ENCODE measurements at places on chromosomes 12 and 14.

- DNase-seq, result peak; percentile 26
Measured at GRCh38 chr12:116404913-116405611, 127.6 kb upstream of the MED13L start.

DNA sequence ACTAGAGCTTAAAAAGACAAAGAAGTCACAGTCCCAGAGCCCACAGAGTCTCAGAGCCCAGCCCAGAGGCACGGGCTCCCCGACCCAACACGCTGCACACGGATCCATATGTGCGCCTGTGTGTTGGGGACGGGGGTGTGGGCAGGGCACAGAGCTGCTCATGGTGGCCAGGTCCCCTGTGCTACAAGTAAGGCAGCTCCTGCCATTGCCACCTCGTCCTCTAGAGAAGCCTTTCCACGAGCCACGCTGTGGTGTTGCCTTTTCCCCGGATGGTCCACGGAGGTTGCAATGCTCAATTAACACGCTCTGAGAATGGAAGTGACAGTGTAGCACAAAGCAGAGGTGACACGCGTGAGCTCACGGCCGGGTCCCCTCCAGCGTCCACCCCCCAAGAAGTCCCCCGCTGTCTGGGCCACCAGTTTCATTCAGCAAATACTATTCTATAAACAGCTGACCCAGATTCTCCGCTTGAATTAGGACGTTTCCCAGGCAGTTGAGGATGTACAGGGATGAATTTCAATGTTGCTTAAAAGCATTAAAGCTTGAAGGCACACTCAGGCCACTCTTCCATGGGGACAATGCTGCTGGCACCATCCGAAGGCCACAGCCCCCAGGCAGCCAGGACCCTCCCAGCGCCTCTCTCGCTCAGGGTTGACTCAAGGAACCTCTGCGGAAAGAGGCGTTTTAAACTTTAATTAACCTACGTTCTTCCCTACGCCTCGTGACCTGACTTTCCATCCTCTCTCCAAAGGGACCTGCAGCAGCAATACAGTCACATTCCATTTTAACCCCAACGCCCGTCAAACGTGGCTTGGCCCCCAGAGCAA lies 22.7 kb upstream of the EIF5 start:
- no peak for DNase-seq

DNA sequence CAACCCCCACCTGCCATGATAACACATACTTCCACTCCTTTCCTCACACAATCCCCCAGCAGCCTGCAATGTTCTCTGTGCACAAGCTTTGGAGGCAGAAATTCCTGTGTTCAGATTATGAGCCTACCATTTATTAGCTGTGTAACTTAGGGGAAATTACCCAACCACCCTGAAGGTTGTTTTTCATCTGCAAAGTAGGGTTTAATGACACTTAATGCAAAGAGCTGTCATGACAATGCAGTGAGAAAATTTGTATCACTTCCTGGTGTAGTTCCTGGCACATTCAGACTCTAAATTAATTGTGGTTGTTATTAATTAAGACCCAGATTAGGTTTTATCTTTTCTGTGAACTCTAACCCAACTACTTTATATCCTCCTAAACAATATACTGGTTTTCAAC lies 122.4 kb upstream of the DYRK2 start:
- no peak for DNase-seq

- peak; percentile 29 for DNase-seq
Measured at GRCh38 chr14:53927171-53927570, 29.5 kb downstream of the BMP4 start.

DNA sequence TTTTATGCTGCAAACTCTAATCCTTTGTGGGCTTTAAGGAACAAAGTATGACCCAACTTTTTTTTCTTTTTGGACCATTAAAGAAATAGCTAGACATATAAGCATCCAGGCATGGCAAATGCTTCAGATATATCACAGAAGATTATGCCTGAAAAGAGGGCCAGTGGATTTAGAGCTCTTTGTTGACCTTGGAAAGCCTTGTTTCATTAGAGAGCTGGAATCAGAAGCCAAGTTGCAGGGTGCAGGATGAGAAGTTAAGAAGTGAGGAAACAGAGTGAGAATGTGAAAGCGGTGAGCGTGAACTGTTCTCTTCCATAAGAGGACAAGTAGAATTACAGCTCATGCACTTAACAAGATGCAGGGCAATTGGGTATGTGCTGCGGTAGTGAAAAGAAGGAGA lies 373.7 kb downstream of the SYT1 start:
- DNase-seq, result no peak

DNA sequence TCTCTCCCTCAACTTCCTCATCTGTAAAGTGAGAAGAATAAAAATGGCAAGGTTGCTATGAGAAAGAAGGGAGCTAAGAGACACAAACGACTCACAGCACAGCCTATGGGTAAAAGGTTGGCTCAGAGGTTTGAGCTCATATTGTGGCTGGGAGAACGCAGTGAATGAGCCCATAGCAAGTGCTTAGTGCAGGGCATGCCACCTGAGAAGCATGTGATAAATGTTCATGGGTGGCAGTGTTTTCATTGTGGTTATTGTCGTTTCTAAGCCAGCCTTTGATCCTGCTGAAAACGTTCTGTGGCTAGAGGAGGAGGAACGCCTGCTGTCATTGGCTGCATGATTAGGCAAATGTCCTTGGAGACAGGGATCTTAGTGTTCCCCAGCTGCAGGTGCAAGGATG lies 150.4 kb downstream of the KSR2 start:
- no peak for DNase-seq

DNA sequence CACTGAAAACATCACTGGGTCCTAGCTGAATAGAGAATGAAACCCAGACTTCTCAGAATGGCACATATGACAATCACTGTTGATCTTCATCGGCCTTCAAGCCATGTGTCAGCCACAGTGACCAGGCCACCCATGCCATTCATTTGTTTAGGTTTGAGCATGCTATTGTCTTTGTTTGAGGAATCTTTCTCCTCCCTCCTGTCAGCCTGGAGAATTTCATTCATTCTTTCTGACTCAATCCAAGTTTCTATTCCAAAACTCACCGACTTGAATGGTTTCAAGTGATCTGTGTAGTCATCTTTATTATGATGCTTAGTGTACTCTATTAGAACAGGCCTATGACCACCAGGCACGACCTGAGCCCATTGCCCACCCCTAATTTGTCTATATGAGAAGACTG lies 106.3 kb downstream of the ETNK1 start:
- no peak for DNase-seq

DNA sequence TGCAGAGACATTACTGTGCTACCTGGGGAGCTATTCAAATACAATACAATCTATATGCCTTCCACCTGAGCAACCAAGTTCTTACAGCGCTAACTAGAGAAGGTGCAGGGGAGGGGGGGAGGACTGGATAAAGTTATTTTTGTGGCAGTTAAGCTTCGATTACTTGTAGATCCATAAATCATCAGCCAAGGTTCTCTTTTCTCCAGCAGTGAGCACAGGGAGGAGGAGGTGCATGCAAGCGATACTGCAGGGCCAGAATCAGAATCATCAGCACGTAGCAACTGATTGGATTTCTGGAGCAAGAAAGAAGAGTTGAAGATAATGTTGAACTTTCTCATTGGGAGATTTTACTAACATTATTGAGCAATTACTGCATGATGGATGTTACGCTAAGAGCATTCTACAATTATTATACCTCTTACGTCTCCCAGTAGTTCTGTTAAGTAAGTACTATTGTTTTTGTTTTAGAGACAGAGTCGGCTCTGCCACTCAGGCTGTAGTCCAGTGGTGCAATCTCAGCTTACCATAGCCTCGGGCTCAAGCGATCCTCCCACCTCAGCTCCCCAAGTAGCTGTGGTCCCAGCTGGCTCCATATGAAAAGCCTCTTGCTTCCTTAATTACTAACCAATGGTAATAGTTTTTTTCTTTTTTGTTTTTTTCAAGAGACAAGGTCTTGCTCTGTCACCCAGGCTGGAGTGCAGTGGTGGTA lies 74.6 kb upstream of the EEA1 start:
- DNase-seq, result no peak
